H1 (cell line): ENCODE measurements at places on chromosomes 2 and 18. TPM values are rescaled to one million over a fixed set of nuclear protein-coding genes. Genes with fewer than 3 reads are reported as not detected.

The POMC gene
- polyA plus RNA-seq = 4.7 and 6.1 TPM in 2 replicates

The SLC4A5 gene
- polyA plus RNA-seq = 0.42 TPM in 2 replicates

The SNORC gene
- polyA plus RNA-seq = 1.8 and 2.8 TPM in 2 replicates

The GPR35 gene
- polyA plus RNA-seq = 0.47 and 0.67 TPM in 2 replicates

The SPATA3 gene
- polyA plus RNA-seq = not detected in 2 replicates

The TRIB2 gene
- 40.8 and 55.1 TPM in 2 replicates for polyA plus RNA-seq

The CCDC74B gene
- 6.4 and 8.1 TPM in 2 replicates for polyA plus RNA-seq

The SLC16A14 gene
- polyA plus RNA-seq = 2.8 and 3.0 TPM in 2 replicates

The SERPINB2 gene
- polyA plus RNA-seq = not detected in 2 replicates

The FOSL2 gene
- polyA plus RNA-seq = 1.5 TPM in 2 replicates

The KLHL14 gene
- 1.1 and 1.4 TPM in 2 replicates for polyA plus RNA-seq

The RAB11FIP5 gene
- 6.3 and 9.0 TPM in 2 replicates for polyA plus RNA-seq

The ANTXR1 gene
- polyA plus RNA-seq = 14.5 and 15.8 TPM in 2 replicates

The SCTR gene
- 0.15 and 0.61 TPM in 2 replicates for polyA plus RNA-seq

The EMILIN2 gene
- polyA plus RNA-seq = 6.0 and 8.1 TPM in 2 replicates

The ITGA4 gene
- polyA plus RNA-seq = 0.60 and 0.63 TPM in 2 replicates

The IL36A gene
- not detected in 2 replicates for polyA plus RNA-seq

The NIF3L1 gene
- polyA plus RNA-seq = 94.9 and 126 TPM in 2 replicates

The ELAC1 gene
- 2.0 and 2.3 TPM in 2 replicates for polyA plus RNA-seq

The TRIM43B gene
- polyA plus RNA-seq = not detected in 2 replicates

The FTCDNL1 gene
- 0.38 and 0.41 TPM in 2 replicates for polyA plus RNA-seq

The NCKAP5 gene
- 0.13 and 0.27 TPM in 2 replicates for polyA plus RNA-seq

The TUBA3E gene
- polyA plus RNA-seq = not detected in 2 replicates

The EVX2 gene
- polyA plus RNA-seq = not detected in 2 replicates

The TUBB8B gene
- polyA plus RNA-seq = 1.3 TPM in 2 replicates

The GALNT5 gene
- polyA plus RNA-seq = 0.02 TPM in 2 replicates

The SP5 gene
- 0.17 and 0.46 TPM in 2 replicates for polyA plus RNA-seq

The ASPRV1 gene
- 0.42 and 0.59 TPM in 2 replicates for polyA plus RNA-seq

The ABCB11 gene
- polyA plus RNA-seq = not detected in 2 replicates

The DNER gene
- polyA plus RNA-seq = 6.8 and 7.7 TPM in 2 replicates

The ERMN gene
- polyA plus RNA-seq = 0.02 and 0.11 TPM in 2 replicates

The FNDC4 gene
- polyA plus RNA-seq = 14.0 and 14.1 TPM in 2 replicates

The ADGRF3 gene
- 0.31 and 0.54 TPM in 2 replicates for polyA plus RNA-seq

The SNTG2 gene
- polyA plus RNA-seq = 6.6 TPM in 2 replicates

The MDH1B gene
- polyA plus RNA-seq = 0.89 and 1.5 TPM in 2 replicates

The FOXI3 gene
- polyA plus RNA-seq = 6.8 and 9.8 TPM in 2 replicates
